HS-27A (cell line): ENCODE measurements at places on chromosomes 4 and X.

DNA sequence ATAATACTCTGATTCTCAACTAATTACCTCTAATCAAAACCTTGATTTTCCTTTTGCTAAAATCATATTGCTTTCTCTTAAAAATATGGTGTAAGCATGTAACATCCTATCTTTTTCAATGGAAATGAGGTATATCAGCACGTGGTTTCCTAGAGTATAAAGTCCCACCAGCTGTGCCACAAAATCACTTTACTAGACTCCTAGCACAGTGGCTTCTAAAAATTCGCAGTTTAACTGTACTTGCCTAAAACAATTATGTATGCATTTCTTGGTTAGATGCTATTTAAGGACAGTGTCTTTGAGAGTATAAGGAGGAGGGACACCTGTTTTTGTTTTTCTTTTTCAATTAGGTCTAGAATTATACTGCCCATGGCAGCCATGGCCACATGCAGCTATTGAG lies 62.8 kb downstream of the GK start:
- DNase-seq, result no peak

DNA sequence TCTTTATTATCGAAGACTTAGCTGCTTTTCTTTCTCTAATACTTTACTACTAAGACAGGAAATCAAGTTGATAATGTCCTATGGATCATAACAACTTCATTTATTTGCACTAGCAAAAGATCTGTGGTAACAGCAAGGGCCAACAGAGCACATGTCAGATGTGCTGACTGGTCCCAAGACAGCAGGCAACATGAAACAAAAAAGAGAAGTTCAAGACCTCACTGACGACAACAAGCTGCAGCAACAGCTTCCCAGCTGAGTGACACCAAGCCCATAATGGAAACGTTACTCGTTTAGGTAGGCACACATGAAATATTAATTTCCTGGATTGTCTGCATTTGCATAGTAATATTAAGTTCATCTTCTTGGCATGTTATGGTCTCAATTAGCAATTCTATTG lies 126.9 kb downstream of the UNC5C start:
- no peak for DNase-seq

- DNase-seq, result no peak
Observed at GRCh38 chr4:38144031-38144430, 183.8 kb downstream of the PTTG2 start.

GRCh38 chr4:127988638-127989037 lies 23.4 kb downstream of the ABHD18 start:
- no peak for DNase-seq

DNA sequence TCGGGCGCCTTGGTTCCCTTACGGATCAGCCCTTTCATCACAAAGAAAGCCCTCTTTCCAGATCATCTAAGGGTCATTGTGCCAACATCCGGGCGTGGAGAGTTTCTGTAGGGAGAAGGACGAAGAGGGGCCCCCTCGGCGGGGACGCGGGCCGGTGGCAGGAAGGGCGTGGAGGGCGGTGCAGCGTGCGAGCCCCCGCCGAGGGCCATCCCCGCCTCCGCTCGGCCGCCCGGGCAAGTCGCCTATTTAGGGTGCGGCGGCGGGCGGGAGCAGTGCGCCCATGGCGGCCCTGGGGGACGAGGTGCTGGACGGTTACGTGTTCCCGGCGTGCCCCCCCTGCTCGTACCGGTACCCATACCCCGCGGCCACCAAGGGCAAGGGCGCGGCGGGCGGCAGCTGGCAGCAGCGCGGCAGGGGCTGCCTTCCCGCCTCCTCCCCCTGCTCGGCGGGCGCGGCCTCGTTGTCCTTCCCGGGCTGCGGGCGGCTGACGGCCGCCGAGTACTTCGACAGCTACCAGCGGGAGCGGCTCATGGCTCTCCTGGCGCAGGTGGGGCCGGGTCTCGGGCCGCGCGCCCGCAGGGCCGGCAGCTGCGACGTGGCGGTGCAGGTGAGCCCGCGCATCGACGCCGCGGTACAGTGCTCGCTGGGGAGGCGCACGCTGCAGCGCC lies at the start of gene ZAR1:
Gene ZAR1, plus strand, starts transcription at position 241 of the 668 bp plus-strand sequence. Its CDS starts 40 bp downstream, at position 281.
- no peak for DNase-seq

- no peak for DNase-seq
Observed at GRCh38 chr4:92254767-92255442, 48.9 kb upstream of the GRID2 start.

- DNase-seq, result peak; percentile 68
Observed at GRCh38 chr4:112234952-112235609, 3.5 kb downstream of the AP1AR start.
